Aorta (tissue), 5 donors: ENCODE measurements at places on chromosomes 16 and 17. TPM values are rescaled to one million over a fixed set of nuclear protein-coding genes. Genes with fewer than 3 reads are reported as not detected.

The TNRC6A gene
- total RNA-seq: 74.8 TPM

The CARD14 gene
- total RNA-seq: 0.33 TPM

The CDRT15L2 gene
- not detected for total RNA-seq

The SEZ6L2 gene
- 0.71 TPM for total RNA-seq

GRCh38 chr17:30506481-30506880 is 29.3 kb downstream of the GOSR1 start:
- DNase-seq: no peak
- no peaks in the 10 kb centered on the region for H3K27me3 ChIP-seq
- no peak overlapping the region for H3K27ac ChIP-seq

- H3K36me3 ChIP-seq: no peaks in the 10 kb centered on the region
- no peaks in the 10 kb centered on the region for H3K4me1 ChIP-seq
- H3K4me3 ChIP-seq: no peak overlapping the region
- H3K27ac ChIP-seq: no peak overlapping the region
These were observed 10.1 kb downstream of the C16orf90 start for GRCh38 chr16:3485097-3485745.

The COG1 gene
- 36.0 TPM for total RNA-seq

DNA sequence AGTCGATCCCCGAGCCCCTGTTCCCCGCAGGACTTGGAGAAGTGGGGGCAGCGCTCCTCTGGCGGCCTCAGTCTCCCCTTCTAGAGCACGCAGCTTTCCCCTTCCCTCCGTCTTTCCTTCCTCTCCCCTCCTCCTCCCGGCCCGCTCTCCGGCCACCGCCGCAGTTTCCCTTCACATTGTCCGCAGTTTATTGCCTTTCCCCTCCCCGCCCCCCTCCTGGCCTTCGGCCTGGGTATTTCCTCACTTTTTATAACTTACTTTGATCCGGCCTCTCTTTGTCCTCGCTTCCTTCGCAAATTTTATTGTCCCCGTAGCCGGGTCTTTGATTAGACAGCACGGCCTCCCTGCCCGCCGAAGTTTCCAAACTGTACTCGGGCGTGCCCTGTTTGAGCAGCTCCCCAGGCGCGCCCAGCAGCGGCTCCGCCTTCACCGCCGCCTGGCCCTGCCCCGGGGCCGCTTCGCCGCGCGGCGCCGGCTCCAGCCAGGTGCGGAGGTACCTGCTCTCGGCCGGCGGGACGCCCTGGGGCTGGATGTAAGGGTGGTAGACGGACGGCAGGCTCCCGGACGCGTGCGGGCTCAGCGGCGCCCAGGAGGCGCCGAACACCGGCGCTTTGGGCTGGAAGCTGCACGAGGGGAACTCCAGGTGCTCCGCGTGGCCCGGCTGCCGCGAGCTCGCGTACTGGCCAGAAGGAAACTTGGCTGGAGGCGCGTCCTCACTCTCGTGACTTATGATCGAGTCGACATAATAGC is 488 bp downstream of the HOXB9 start:
- H3K4me1 ChIP-seq: no peaks in the 10 kb centered on the region
- DNase-seq: peak; percentile 80
- no peaks in the 10 kb centered on the region for H3K27me3 ChIP-seq
- H3K36me3 ChIP-seq: no peaks in the 10 kb centered on the region
- peak overlapping the region; percentile 29 for H3K4me3 ChIP-seq

The TRAF4 gene
- 24.6 TPM for total RNA-seq

DNA sequence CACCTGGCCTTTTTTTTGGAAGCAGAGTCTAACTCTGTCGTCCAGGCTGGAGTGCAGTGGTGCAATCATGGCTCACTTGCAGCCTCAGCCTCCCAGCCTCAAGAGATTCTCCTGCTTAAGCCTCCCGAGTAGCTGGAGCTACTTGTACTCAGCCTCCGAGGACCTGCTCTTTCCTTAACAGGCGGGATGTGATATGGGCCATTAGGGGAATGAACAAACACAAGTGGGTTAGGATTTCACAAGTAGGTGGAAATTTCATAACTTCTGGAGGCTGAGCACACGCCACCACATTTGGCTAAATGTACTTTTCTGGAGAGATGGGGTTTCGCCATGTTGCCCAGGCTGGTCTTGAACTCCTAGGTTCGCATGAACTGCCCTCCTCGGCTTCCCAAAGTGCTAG is 4.1 kb downstream of the PAM16 start:
- no peaks in the 10 kb centered on the region for H3K36me3 ChIP-seq
- H3K27me3 ChIP-seq: no peaks in the 10 kb centered on the region
- H3K4me3 ChIP-seq: no peak overlapping the region
- no peak for DNase-seq
- no peaks in the 10 kb centered on the region for H3K4me1 ChIP-seq
- H3K27ac ChIP-seq: no peak overlapping the region
